ENCODE measurements at places on chromosomes 12 and 14.

DNA sequence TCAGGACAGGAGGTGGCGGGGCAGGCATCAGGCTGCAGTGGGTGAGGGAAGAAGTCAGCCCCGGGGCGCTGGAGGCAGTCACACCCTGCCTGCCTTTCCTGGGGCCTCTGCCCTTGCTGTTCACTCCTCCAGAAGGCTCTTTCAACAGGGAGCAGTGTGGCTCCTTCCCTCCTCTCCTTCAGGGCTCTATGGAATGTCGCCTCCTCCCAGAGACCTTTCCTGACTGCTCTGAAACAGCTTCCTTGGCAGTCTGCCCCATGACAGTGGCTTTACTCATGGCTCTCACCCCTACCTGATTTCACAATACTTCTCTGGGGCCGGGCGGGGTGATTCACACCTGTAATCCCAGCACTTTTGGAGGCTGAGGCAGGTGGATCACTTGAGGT, 7.1 kb downstream of the RHOF start:
- peak; percentile 31 for DNase-seq

GRCh38 chr12:79844693-79845092, 90.2 kb downstream of the PPP1R12A start:
- DNase-seq: no peak

- no peak for DNase-seq
Measured at GRCh38 chr14:73696466-73697400, 17.5 kb downstream of the PNMA1 start.

DNA sequence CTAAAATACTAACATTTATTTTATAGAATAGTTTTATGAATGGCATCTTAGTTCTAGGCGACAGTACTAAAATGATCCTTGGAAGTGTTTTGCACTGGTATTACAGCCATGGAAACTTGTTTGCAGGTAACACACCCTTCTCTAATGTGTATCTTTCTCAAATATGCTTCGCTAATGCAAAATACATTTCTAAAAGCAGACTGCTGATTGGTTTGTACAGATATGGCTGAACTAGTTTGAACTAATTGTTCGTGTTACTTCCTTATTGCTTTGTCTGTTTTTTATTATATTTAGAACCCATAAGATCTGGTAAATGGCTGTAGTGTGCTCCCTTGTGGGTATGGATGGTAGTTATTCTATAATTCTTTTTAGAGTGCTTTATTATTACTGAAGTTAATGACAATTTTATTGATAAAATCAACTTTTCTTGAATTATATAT, 53.0 kb downstream of the ATF7IP start:
- no peak for DNase-seq

DNA sequence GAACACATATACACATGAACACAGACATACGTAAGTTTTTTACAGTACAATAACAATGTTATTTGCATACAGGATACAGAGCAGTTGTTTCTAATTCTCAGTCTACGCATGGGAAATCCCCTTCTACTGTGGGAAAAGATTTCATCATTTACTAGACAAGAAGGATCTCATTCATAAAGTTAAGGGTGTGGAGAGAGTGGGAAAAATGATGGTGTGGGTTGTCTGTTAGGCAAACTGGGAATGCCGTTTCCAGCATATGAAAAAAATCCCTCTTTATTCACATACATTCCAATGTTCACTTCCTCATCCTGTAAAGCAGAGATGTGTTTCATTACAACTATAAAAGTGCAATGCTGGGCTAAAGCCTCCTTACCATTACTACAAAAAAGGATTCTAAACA, 120.9 kb downstream of the SINHCAF start:
- no peak for DNase-seq

- DNase-seq: no peak
Measured at GRCh38 chr12:56110571-56110970, 5.9 kb upstream of the RPL41 start.

- DNase-seq: no peak
Measured at GRCh38 chr12:34294671-34295365, 272.5 kb downstream of the ALG10 start.

- no peak for DNase-seq
Measured at GRCh38 chr12:124130691-124131591, 157.9 kb downstream of the ZNF664 start.

- no peak for DNase-seq
Measured at GRCh38 chr14:50920482-50921230, 23.6 kb downstream of the PYGL start.

DNA sequence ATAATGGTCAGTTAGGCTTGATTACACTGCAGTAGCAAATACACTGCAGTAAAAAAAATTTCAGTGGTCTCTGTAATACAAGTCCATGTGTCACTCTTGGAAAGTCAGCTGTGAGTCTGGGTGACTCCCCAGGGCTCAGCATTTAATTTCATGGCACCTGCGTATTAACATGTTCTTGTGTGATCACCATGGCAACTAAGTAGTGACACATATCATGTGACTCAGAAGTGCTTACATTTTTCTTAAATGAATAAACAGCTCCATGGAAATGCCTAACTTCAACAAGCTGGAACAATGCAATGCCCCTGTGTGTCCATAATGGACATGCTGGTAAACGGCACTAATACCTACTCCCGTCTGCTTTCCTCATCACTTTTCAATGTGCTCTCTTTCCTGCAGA, 88.5 kb upstream of the ANO4 start:
- no peak for DNase-seq

GRCh38 chr14:73289308-73289707, 52.0 kb downstream of the PAPLN start:
- no peak for DNase-seq

DNA sequence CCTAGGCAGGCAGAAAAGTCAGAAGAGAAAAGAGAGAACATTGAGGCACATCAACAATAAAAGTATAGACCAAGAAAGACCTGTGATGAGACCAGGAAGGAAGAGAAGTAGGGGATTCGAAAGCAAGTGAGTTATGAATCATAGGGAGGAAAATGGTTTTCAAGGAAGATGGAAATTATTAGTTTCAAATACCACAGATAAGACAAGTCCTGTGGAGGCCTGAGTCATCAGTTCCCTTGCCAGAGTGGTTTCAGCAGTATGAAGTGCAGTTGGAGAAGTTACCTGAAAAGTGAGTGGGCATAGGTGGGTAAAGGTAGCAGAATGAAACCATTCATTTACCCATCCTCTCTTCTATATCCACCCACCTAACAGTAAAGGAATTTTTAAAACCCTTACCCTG, 25.2 kb upstream of the TSPAN8 start:
- DNase-seq: no peak

DNA sequence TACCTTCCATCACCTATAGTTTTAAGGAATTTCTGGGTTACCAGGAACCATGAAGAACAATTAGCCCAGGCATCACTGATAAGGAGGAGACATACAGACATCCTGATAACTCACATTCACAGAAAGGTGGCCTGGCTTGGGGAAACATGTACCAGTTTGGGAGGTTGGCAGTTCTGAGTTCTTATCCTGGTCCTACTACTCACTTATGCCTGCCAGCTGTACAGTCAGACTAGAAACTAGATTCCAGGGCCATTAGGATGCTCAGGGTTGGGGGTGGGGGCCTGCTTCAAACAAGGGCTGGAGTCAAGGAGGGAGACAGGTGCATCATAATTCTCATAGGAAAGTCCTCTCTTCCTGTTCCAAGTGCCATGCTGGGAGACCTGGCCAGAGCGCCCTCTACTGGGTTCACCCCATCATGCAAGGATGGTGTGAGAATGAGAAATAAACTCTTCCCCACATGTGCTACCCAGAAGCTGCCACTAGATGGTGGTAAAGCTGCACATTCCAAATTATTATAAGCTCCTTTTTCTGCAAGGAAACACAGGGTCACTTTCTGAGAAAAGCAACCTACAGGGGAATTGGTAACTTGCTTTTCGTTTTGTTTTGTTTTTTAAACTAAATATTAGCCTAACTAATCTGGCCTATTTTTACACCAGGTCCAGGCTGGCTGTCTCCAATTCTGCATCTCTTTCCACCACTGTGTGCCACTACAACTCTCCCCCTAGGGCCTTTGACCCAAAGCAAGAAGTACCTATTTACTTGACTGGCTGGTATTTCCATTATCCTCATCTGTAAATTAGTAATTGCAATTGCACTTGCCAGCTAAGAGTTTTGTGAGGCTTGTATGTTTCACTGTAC, 14.5 kb downstream of the OAS2 start:
- no peak for DNase-seq

- no peak for DNase-seq
Measured at GRCh38 chr12:123643911-123644310, 10.3 kb downstream of the GTF2H3 start.

DNA sequence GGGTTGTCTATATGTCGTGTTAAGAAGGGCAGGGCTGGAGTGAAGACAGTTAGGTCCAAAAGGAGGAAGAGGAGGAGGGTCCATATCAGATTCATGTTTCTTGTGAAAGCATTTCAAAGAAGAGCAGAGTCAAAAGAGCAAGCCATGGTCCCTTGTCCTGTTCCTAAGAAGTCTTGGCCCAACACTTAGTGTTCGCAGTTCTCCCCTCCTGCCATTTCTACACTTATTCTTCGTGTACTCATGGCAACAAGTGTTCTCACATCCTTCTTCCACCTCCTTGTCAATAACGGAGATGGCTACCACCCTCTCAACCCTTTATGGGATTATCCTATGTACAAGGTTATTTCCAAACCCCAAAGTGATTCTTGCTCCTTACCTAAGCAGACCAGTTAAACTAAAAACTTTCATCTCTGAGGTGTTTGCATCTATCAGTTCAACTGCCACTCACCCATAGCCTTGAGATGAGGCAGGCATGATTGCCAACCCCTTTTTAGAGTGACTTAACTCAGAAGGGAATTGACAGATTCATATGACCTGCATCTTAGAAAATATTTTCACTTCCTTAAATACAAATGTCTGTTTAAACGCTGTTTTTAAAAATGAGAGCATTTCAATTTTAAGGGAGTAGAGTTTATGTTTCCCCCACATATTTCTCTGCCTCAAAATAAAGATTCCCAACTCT, 19.8 kb upstream of the RNASE2 start:
- DNase-seq: no peak

- DNase-seq: no peak
Measured at GRCh38 chr12:57460468-57460784, 841 bp downstream of the GLI1 start.

DNA sequence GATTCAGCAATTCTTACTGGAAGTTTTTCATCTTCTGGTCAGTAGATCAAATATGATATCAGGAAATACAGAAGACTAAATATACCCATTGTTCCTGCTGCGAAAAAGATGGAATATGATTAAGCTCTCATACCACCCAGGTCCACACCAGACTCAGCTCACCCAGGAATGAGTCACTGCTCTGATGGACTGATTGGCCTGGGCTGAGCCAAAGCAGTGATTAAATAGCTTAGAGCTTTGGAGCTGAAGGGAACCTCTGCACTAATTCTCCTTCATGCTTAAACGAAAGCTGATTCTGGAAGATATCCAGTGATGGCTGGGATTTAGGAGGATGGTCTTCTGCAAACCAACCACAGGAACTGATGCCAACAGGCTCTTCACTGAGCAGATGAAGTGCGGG, 62.0 kb upstream of the SYT1 start:
- DNase-seq: no peak

- no peak for DNase-seq
Measured at GRCh38 chr14:74979029-74979428, 23.6 kb upstream of the PGF start.

- no peak for DNase-seq
Measured at GRCh38 chr14:39860596-39861228, 428.5 kb upstream of the FBXO33 start.

DNA sequence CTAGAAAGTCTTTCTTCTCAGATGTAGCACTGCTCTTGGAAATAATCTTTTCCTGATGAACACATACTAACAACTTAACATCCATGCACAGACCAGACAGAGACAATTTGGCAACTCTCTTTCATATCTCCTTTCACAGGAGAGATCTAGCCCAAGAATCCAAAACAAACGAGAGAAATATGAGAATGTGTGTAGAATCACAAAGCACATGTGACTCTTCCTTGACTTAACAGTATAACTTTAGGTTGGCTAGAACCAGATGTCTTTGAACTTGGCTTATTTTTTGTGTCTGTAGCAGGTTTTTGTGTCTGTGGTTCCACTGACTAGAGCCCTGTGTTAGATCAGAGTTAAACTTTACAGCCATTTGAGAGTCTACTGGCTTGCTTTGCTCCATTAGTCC, 114.2 kb downstream of the STXBP6 start:
- no peak for DNase-seq
